Effector CD8-positive, alpha-beta T cell (primary cell): ENCODE measurements at places on chromosomes 5 and 9.

- DNase-seq: no peak
Observed at GRCh38 chr5:107444300-107444699, 226.4 kb downstream of the EFNA5 start.

GRCh38 chr9:18692268-18692667, 218.3 kb downstream of the ADAMTSL1 start:
- DNase-seq: no peak

DNA sequence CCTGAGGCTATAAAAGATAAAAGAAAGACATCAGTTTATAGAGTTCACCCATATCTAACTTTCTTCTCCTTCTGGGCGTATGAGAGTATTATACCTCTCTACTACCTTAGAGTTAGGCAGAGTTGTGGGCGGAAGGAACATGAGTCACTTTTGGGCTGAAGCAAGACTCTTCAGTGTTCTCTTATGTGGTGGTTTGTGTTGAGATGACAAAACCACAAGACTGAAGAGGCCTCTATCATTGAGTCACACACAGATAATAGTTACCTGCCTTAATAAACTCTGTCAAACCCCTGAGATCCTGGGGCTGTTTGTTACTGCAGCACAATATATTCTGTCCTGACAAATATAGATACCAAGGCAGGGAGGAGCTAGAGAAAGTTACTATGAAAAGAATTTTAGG, 184.2 kb downstream of the EFNA5 start:
- no peak for DNase-seq

DNA sequence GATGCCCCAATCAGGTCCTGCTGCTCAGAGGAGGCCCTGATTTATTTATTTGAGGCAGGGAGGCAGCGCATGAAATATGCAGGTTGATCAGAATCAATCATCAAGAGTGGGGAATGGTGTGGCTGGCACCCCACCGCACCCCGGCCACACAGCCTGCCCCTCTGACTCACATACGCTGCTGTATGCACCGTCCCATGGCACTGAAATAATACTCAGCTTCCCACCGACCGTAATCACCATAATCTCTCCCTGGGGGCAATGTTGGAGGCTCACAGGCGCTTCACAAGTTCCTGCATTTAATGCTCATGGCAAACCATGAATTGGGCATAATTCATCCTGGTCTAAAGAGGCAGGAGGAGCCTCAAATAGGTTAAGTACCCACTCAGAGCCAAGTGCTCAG, 141.2 kb upstream of the TBC1D2 start:
- no peak for DNase-seq

DNA sequence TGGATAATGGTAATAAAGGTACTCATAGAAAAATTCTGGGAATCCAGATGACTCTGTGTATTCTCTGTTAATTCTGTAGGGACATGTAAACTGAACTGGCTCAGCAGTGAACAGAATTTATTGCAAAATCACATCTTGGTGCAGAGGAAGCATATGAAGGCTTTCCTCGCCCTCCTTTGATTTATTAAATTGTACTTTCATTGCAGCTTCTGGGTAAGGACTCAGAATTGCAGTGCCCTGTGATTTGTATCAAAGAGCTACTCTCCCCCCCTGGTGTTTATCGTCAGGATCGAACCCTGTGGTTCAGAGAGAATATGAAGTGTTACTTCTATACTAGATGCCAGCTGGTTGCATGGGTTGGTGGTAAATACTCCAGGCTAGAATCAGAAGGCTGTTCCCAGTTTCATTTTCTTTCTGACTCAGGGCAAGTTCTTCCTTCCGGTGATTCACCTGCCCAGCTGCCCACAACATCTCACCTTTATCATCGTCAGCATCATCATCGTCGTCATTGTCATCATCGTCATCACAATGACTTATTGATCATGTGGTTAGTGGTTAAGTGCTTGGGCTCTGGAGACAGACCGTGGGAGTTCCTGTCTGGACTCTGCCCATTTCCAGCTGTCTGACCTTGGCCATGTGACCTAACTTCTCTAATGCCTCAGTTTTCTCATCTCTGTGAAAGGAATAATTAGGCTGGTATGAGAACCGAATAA, 238.8 kb downstream of the ARHGAP26 start:
- peak; percentile 17 for DNase-seq

DNA sequence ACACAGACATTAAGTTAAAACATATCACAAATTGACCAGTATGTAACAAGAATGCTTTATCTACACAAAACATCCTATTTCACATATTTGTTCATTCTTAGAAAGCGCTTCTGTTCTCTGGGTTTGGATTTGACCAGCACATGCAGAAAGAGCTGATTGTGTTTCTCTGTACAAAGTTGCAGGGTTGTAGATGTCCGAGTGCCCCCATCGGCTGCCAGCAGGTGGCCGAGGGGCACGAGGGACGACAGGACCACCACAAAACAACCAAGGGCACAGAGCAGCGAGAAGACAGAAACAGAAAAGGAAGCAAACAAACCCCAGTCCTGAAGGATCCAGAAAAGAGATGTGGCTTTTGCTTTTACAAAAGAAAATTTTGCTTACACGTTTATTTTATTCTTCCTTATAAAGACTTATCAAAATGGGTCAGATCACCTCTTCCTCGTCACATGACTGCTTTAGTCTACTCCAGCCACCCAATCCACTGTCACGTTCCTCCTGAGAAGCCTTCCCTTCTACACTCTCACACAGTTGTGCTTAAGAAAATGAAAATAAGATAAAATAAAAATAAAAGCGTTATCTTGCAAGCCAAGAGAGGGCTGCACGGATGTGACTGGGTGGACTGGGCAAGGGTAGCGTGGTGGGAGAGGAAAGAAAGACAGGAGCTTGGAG, 9.5 kb downstream of the OTP start:
- no peak for DNase-seq

GRCh38 chr5:170826117-170826516, 35.7 kb upstream of the RANBP17 start:
- DNase-seq: no peak

- DNase-seq: no peak
Observed at GRCh38 chr9:136222906-136223285, 18.0 kb upstream of the LHX3 start.

- no peak for DNase-seq
Observed at GRCh38 chr5:41414598-41414997, 95.8 kb downstream of the PLCXD3 start.

GRCh38 chr5:170747851-170748250, 35.7 kb upstream of the GABRP start:
- DNase-seq: no peak

- no peak for DNase-seq
Observed at GRCh38 chr9:132547436-132547835, 35.0 kb upstream of the BARHL1 start.

- no peak for DNase-seq
Observed at GRCh38 chr9:23596913-23597634, 229.0 kb downstream of the ELAVL2 start.

- DNase-seq: no peak
Observed at GRCh38 chr9:93292288-93292615, 108.3 kb downstream of the WNK2 start.

- no peak for DNase-seq
Observed at GRCh38 chr5:34474573-34475021, 181.5 kb upstream of the RAI14 start.

DNA sequence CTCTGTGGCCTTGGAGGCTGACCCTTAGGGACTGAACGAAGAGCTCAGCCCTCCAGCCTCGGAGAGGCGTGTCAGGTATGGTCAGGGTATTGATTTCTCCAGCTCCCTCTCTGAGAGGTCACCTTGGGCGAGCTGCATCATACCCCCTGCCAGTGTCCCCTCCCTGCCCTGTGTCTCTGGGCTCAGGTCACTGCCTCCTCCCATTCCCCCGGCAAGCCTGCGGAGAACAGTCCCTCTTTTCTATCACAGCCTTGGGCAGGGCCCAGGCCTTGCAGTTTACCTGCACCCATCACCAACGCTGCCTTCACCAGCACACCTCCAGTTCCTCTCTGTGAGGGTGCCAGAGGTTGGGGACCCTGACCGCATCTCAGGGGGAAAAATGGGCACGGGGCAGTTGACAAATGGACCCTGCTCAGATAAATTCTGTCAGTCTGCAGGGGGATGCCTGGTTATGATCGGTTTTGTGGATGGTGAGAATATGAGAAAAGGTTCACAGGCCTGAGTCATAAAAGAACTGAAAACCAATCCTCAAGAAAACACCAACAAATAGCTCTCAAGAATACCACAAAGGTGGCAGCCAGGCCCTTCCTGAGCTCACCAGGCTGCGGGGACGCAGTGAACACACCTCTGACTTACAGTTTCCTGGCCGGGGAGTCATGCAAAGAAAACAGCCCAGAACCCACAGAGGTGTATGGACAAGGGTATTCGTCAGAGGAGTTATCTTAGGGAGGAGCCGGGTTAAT, 24.7 kb upstream of the RXRA start:
- no peak for DNase-seq

DNA sequence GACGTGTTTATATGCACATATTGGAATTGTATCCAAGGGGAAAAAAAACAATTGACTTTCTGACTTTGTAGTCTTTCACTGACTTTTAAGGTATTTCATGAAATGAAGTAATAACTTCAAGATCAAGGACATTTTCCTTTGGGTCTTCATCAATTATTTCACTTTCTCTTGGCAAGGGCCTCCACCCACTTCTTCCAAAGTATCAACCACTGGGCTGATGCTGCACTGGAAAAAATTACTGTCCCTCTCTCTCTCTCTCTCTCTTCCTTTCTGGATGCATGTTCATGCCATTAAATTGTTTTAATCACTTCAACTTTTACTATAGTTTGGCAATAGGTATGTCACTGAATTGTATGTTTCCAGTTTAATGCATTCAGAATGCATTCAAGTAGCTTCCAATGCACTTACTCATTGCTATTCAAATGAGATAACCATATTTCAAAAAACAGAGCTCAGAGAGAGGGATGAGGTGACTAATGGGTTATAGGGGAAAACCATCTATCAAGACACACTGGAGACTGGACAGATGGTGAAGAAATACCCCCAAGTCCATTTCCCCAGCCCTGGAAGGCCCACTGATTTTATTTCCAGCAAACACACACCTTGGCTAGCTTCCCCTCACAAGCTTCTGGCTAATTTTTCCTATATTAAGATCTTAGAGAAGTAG, 585.3 kb downstream of the EBF1 start:
- DNase-seq: no peak

GRCh38 chr5:110611817-110612216, 114.7 kb downstream of the TMEM232 start:
- DNase-seq: no peak

DNA sequence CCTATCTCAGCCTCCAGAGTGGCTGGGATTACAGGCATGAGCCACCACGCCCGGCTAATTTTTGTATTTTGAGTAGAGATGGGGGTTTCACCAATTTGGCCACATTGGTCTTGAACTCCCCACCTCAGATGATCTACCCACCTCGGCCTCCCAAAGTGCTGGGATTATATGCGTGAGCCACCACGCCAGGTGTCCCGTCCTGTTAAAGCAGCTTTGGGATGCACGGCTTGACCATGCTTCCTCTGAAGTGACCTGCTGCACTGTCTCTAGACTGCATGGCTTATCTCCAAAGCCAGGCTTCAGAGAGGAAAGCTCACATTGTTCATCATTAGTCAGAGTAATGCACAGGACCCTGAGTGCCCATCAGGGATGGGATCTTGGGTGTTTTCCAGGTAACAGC, 45.4 kb downstream of the SEMA4D start:
- DNase-seq: no peak

GRCh38 chr5:34539183-34539582, 116.9 kb upstream of the RAI14 start:
- DNase-seq: no peak

DNA sequence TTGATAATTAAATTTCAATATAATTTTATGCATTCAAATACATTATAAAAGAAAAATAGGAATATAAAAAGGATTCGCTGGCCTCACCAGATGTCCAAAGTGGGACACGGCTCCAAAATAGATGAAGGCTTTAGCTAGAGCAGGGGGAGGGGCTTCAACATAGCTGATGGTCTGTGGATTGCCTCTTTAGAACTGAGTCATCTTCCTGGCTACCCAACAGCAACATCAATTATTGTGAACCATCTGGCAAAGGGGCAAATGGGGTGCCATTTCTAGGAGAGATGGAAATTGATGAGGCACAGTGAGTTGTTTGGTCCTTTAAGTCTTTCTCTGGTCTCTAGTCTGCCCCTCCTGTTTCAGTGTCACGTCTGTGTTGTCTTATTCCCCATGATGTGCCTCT, 44.2 kb upstream of the CD180 start:
- DNase-seq: no peak

GRCh38 chr9:14868772-14869583, 41.2 kb downstream of the FREM1 start:
- no peak for DNase-seq

DNA sequence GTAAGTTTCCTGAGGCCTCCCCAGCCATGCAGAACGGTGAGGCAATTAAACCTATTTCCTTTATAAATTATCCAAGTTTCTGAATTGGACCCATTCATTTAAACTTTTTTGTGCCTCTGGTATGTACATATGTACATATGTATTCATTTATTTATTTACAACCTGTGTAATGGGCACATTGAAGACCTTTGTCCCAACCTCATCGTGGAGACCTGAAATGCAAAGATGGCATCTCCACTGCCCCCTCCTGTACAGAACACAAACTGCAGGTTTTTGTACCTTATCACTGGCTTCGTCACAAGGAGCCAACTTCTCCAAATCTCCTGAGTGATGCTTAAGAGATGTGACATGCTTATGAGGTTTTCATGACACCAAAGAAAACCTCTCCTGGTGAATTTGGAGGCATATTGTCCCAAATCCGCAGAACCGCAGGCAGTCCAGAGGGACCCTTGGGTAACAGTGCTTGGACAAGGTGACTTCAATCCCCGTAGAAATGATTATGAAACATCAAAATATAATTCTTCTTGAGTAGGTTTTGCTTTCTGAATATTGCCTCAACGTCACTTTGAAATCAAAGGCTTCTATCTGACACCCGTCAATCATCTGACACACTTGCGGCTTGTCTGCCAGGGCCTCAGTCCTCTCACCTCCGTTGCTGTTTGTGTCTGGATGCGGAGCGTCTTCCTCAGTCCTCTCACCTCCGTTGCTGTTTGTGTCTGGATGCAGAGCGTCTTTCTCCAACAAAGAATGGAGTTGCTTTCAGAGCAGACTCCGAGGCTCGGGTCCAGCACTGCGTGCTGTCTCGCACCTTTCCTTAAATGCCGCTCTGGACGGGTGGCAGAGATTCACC, 135.0 kb upstream of the IRX4 start:
- peak; percentile 16 for DNase-seq

DNA sequence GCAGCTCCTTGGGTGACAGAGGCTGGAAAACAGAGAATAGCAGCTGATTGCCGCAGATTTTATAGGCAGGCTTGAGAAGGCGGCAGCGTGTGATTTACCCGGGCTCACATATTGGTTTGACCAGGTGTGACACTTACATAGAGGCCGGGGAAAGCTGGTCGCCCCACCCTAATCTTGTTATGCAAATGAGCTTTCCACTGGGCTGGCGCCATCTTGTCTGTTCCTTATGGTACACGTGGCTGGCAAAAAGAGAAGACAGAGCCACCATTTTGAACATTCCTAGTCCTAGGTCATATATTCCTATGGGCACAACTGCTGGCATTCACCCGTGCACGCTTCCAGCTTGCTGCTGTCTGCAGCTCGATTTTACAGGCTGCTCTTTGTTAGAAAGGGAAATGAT, 11.3 kb upstream of the SPZ1 start:
- DNase-seq: no peak
